ENCODE measurements at places on chromosomes 11 and 22.

DNA sequence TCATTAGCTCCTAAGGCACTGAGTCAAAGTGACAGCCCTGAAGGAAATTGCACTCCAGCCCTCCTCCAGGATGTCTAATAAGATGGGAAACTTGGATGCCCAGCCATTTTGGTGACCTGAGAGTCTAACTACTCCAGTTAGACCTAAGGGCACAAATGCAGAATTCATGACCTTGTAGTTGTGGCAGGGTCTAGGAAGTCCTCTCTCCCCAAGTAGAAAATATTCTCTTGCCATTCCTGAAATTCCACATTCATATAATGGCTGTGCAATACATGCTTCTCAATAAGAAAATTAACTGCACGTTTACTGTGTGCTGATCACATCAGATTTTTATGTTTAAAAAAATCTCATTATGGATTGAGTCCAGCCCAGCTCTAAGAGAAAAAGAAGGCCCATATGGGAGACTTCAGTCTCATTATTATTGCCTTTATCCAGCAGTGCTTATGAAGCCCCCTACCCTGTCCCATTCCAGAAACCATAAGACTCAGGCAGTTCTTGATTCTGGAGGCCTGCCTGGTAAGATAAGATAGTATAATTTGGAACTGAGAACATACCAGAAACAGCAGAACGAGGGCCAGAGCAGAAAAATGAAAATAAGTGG lies 133.7 kb upstream of the LDLRAD3 start:
- no peak for DNase-seq

DNA sequence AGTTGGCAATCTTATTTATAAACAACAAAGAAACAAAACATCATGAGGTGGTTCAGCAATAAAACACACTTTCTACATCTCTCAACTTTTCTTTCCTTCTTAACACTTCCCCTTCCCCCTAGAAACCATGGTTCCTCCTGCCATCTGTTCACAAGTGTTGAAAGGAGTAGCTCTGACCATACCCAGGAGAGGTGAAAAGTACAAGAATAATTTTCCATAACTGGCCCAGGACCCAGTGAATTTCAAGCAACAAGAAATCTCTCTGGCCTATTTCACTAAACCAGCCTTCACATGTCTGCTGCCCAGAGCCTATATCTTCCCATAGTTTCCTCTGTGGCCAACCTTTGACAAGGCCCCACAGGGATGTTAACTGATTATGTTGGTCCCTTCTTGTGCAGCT lies 98.2 kb upstream of the CEP126 start:
- DNase-seq = no peak

GRCh38 chr11:83661491-83662350 lies 375.6 kb upstream of the CCDC90B start:
- DNase-seq = no peak

DNA sequence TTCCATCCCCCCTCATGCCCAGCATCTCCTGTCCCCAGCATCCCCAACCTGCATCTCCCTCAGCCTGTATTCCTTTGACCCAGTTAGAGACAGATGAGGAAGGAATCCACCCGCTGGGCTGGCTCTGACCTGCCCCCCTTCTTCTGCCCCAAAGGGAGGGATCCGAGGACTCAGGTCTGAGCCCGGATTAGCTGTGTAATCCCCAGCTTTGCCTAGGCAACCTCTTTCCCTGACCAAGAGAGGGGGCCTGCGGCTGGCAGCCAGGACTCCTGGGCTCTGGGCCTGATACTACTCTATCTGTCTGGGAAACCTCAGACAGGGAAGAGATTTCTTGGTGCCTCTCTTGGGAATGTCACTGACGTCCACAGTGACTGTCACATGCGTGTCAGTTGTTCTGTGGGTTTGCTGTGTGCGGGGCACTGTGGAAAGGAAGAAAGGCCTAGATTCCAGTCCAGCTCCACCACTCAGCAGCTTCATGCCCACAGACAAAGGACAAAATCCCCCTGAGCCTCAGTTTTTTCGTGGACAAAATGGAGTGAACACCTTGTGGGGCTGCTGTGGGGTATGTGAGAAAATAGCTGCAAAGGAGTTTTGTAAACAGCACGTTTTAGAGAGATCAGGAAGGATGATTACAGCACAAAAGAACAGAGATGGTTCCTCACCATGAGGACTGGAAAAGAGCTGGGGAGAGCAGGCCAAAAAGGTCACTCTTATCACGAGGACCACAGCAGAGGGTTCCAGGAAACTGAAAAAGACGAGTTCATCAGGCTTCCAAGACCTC lies 1.3 kb upstream of the NDUFV1 start:
- no peak for DNase-seq

DNA sequence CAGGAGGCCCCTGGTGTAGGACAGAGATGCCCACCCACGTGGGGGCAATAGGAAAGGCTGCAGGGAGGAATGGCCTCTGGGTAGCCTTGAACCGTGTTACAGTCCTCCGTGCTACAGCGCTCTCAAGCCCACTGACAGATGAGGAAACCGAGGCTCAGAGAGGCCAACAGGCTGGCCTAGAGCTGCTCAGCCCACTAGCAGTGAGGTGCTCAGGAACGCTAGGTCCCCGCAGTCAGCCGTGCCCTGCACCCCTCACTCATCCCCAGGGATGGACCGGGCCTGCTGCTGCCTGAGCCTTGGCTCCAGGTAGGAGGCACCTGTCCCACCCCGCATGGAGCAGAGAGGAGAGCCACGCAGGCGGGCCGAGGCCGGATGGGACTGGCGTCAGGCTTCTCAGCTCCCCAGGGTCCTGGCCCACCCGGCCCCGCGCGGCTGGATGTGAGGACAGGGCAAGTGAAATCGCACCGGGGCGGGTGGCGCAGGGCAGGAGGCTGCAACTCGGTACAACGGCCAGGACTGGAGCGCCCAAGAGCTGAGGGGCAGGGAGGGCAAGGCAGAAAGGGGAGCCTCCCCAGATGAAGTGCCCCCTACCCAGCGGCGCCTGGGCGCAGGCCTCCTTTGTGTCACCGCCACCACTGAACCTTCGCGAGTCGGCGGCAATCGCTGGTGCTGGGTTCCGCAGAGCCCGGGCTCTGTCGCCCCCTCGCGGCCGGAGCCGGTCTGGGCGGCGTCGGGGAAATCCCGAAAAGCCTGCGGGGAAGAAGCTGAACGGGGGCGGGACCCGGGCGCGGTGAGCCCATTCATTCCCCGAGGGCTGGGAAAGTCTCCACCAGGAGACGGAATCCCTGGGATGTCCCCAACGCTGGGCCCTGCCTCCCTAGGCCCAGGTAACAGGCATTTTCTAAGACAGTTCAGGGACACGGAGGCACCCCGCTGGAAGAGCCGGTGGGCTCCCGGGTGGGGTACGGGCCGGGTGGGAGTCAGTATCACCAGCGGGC lies 8.4 kb upstream of the SLC2A11 start:
- peak; percentile 88 for DNase-seq

DNA sequence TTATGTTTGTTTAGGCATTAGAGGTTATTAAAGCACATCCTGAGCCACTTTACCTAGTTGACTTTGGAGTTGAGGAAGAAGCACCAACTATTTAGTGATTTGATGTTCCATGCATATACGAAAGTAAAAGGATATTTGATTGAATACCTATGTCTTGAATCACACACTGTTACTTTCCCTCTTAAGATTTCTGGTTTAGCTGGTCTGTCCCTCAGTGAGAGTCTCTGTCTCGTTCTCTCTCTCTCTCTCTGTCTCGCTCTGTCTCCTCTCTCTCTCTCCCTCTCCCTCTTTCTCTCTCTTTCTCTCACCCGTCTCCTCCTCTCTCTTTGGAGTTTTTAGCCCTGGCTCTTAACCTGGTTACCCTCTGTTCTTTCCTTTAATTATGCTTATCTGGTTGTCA lies 11.0 kb downstream of the CTNND1 start:
- no peak for DNase-seq

GRCh38 chr11:44631831-44632230 lies 66.4 kb downstream of the CD82 start:
- DNase-seq = peak; percentile 17

DNA sequence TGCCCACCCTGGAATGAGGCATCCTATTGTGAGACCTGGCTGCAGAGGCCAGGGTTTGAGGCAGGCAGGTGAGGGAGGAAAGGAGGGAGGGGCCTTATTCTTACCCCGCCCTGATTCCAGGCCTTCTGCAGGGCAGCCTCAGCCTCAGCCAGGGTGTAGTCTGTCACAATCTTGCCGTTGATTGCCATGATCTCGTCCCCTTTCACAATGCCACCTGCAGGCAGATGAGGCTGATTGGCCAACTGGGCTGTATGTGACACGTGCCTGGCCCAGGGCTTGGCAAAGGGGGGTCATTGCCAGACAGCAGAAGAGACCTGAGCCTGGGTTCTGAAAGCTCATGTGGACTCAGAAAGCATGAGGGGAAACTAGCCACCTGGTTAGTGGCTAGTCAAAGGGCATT lies 21.4 kb upstream of the ABCC8 start:
- DNase-seq = no peak

DNA sequence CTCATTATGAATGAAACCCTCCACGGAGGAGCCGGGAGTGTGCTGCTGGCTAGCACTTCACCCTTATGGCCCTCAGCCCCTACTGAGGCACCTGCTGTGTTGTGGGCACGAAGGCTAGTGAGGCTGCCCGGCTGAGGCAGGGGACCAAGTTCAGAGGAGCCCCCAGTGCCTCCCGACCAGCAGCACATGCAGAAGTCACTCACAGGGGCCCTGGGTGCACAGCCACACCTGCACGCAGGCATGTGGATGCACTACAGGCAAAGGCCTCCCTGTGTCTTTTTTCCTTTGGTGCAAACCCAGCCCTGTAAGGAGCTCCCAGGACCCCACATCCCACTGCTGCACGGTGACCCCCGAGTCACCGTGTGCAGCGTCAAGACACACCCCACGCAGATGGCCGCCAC lies 261.5 kb downstream of the BRD1 start:
- DNase-seq = peak; percentile 5

- no peak for DNase-seq
These were observed 1673.2 kb downstream of the LRRC4C start for GRCh38 chr11:39786281-39786680.

DNA sequence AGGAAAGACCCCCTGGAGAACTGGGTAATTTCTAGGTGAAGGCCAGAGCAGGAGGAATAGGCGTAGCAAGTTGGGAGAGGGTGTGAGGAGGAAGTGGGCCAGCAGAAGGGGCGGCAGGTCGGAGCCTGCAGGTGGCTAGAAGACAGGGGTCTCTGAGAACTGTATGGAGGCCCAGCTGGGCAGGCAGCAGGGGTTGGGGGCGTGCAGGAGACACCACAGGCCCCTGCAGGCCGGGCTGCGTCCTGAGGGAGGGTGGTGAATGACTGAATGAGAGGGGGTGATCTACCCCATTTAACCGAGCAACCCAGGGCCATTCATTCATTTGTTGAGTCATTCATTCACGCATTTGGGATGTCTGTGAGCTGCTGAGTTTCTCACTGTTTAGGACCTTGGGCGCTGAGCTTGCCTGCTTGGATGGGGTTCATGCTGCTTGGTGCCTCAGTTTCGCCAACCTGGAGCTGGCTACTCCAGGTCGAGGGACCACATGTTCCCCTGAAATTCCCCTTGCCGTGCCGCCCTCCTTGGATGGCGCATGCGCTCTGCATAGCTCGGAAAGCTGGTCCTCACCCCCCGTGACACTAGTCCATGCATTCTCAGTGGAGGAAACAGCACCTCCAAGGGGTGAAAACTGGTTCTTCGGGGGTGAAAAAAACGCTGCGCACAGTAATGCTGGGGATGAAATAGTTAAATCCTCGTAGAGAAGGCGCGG lies 15.6 kb downstream of the MPPED1 start:
- no peak for DNase-seq
